ENCODE measurements at places on chromosomes 11 and 22.
A peak's percentile ranks its signal among the peaks of the same experiment; 100 is the strongest.

DNA sequence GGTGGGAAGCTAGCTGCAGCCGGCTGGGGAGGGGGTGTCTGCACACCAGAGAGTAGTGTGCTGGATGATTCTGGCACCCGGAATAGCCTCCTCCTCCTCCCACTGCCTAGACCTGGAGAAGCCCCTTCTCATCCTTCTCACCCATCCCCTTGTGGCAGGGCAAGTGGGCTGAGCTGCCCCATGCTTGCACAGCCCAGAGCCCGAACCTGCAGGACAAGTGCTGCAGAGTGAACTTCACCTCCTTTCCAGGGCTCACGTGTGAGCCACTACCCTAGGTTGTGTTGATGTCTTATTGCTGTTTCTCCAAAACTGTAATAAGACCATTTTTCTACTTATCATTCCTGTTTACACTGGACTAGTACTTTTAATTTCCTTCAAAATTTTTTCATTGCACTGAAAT lies 56.1 kb upstream of the GLYATL1B start:
- no peak for DNase-seq

DNA sequence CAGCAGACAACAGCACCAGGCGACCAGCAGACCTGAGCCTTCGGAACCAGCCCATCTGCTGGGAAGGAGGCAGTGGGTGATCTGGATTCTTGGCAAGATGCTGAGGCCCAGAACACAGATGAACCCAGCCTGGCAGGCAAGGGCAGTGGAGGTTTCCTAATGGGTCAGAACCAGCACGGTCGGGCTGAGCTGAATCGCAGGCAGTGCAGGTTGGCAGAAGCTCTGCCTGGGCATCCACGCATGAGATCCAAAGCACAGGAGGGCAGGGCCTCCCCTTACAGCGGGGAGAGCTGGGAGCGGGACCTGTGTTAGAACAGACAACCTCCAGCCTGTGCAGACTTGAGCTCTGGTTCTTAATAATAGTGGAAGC lies 47.5 kb downstream of the DSCAML1 start:
- no peak for DNase-seq

GRCh38 chr11:123640677-123641494 lies 13.5 kb downstream of the SCN3B start:
- peak; percentile 26 for DNase-seq

DNA sequence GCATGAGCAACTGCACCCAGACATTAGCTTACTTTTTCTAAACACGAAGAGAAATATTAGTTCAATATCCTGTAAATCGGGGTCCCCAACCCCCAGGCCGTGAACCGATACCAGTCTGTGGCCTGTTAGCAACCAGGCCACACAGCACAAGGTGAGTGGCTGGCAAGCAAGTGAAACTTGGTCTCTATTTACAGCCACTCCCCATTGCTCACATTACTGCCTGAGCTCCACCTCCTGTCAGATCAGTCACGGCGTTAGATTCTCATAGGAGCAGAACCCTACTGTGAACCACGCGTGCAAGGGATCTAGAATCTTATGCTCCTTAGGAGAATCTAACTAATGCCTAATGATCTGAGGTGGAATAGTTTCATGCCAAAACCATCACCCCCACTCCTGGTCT lies 27.8 kb upstream of the DEPDC7 start:
- no peak for DNase-seq

- peak; percentile 40 for DNase-seq
These were observed 46.6 kb upstream of the TCF20 start for GRCh38 chr22:42317008-42317407.

GRCh38 chr11:120215634-120216033 lies 4.8 kb downstream of the OAF start:
- DNase-seq = no peak

DNA sequence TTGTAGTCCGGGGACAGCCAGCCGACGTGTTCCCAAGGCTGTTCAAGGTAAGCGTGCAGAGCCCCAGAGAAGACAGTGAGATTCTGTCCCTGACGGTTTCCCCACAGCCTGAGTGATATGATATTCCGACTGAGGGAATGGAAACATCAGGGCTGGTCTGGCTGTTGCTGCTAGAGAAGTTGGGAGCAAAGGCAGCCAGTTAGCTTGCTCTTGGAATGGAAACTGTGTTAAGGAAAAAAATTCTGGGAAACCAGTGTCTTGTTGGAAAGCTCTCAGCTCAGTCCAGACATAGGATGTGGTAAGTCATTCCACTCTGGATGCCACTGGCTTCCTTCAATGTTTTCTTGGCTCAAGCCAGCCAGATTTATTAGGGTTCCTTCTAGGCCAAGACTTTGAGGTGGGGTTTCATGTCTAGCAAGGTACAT lies 8.8 kb downstream of the CRY2 start:
- no peak for DNase-seq

DNA sequence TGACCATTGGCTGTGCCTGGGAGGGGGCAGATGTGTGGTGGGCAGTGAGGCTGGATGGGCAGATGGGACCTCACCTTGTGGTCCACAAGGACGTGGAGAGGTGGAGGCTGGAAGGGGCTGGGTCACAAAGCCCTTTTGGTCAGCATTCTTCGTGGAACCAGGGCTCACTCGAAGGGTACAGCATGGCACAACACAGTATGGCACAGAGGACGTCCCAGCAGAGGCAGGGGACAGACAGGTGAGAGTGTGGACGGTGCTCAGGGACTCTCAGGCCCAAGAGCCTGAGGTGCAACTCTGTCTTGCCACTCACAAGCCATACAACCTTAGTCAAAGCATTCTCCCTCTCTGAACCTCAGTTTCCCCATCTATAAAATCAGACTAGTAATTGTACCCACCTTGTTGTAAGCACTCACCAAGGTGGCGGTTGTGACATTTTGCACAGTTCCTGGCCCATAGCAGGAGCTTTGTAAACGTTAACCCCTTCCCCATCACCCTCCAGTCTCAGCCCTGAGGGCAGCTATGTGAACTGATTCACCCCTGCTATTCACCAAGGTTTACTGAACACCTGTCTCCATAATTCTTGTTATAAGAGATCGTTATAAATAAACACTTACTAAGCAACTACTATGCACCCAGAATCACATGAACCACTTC lies 11.6 kb upstream of the TSKU start:
- DNase-seq = no peak

- no peak for DNase-seq
These were observed 120.3 kb downstream of the KCNQ1OT1 start for GRCh38 chr11:2579315-2580060.

GRCh38 chr22:44648085-44648820 lies 53.8 kb upstream of the PRR5 start:
- no peak for DNase-seq

Measured in activated CD4-positive, alpha-beta T cell treated with anti-CD3 and anti-CD28 coated beads, Interleukin-2, amount 50 U/mL, for 4 hours (primary cell).